ENCODE measurements at places on chromosomes 4 and X. TPM values are rescaled to one million over a fixed set of nuclear protein-coding genes. Genes with fewer than 3 reads are reported as not detected.
A peak's percentile ranks its signal among the peaks of the same experiment; 100 is the strongest.

DNA sequence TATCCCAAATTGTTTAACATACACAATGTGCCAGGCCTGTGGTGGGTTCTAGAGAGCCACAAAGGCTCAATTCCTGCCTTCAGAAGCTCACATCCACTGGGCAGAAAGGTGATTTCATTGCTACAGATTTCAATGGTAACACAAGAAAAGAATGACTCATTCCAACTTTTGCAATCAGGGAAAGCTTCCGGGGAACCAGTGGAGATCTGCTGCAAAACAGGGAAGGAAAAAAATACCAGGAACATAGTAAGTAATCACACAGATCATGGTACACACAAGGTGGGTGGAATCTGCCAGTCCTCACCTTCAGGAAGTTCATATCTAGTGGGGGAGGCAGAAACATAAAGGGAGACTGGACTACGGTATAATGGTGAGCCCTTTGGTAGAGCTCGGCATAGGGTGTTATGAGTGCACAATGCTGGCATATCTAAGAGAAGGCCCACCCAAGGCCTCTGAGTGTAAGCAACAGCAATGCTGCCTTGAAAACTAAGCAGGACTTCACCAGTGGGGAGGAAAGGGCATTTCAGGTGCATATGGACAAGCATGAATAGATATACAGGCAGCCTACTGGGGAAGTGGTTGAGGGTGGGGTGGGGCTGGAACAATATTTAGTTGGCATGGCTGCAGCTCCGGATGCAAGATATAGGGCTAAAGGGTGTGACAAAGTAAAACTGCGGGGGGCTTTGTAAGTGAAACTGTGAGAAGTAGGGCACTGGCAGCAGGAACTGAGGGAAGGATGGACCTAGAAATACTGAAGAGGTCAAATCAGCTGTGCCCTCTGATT is 24.2 kb downstream of the GPRIN3 start:
- DNase-seq = no peak

- no peak for DNase-seq
Measured at GRCh38 chr4:110231869-110232268, 33.5 kb upstream of the ELOVL6 start.

- DNase-seq = no peak
Measured at GRCh38 chr4:61590881-61591280, 390.8 kb downstream of the ADGRL3 start.

DNA sequence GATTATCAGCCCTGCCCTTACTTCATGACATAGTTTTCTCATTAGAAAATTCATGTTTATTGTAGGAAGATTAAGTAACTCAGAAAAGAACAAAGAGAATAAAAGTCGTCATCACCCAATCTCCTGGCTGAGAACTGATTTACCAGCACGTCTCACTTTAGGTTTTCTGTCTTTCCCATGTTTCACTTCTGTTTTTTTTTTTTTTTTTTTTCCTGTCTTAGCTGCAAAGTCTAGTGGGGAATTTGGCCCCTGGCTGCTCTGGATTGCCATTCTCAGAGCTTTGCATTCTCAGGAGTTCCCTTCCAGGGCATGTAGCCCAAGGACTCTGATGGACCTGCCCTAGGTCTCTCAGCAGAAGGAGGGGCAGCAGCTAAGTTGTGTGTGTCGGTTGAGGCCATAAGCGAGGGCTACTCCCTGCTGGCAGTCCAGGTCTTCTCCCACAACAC is 57.8 kb downstream of the TMEM131L start:
- DNase-seq = no peak

DNA sequence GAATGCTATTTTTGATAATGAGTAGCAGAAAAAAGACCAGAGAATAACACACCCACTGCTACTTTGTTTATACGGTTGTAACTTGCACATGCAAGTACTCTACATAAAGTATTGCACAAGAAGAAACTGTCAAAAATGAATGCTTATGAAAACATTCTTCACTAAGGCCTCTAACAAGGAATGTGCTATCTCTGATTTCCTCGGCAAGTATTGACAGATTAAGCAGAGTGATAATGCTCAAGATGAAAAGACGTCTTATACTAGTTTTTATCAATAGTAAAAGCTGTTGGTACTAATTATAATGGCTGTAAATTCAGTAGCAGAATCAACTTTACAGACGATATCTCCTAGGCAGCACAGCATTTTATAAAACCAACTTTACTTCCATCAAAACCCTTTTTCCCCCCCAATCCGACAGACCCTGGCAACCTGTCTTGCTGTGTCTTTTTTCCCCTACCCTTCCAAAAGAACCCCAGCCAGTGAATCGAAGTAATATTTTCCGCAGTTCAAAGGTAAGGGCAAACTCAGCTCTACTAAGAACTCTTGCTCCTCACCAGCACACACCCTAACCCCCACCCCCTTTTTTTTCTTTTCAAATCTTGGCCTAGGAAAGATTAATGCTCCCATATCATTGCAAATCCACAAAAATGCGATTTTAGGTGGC is 1.5 kb downstream of the FRYL start:
- no peak for DNase-seq

- DNase-seq = no peak
Measured at GRCh38 chr4:118076958-118077766, 42.9 kb downstream of the NDST3 start.

- DNase-seq = no peak
Measured at GRCh38 chr4:73589887-73590801, 30.1 kb downstream of the RASSF6 start.

GRCh38 chr4:17128268-17128667 is 229.8 kb upstream of the LDB2 start:
- no peak for DNase-seq

GRCh38 chr4:25753239-25753638 is 97.6 kb downstream of the SLC34A2 start:
- no peak for DNase-seq

DNA sequence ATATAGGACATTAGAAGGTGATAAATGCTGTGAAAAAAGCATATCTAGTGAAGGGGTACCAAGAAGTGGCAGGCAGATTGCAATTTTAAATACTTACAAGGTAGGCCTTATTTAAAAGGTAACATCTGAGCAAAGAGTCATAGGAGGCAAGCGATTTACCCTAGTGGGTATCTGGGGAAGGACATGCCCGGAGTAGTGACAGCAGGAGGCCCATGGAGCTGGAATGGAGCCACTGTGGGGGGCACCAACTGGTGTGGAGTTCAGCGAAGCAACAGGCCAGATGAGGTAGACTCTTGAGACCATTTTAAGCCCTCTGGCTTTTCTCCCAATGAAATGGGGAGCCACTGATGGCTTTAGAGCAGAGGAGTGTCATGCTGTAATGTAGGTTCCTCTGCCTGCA is 37.3 kb downstream of the SEC24D start:
- no peak for DNase-seq

- peak; percentile 45 for DNase-seq
Measured at GRCh38 chr4:41129128-41129754, 85.1 kb downstream of the APBB2 start.

Gene SERPINA7
- 1.2 TPM for polyA plus RNA-seq

Gene CENPE
- 0.32 TPM for polyA plus RNA-seq

Gene STPG2
- 0.43 TPM for polyA plus RNA-seq

Gene VEGFC
- polyA plus RNA-seq = 6.6 TPM

Gene RGN
- 89.1 TPM for polyA plus RNA-seq

Gene SPP1
- polyA plus RNA-seq = 6,594 TPM

All from kidney (tissue), 22 donors.